Activated CD4-positive, CD25-positive, alpha-beta regulatory T cell (primary cell): ENCODE measurements at places on chromosomes 12 and 14.

DNA sequence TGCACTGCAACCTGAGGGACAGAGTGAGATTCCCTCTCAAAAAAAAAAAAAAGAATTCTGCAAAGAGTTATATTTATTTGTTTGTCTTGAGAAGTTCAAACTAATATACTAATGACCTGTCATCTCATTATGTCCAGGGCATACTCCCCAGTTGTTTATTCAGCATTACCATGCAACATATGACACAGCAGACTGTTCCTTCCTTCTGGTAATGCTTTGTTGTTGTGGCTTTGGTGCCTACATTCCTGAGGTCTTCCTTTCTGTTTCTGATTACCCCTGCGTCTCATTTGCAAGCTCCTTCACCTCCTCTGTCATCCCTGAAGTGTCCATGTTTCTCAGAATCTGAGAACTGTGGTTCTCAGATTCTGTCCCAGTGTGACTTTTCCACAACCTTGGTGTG lies 55.3 kb downstream of the DERA start:
- DNase-seq, result no peak

DNA sequence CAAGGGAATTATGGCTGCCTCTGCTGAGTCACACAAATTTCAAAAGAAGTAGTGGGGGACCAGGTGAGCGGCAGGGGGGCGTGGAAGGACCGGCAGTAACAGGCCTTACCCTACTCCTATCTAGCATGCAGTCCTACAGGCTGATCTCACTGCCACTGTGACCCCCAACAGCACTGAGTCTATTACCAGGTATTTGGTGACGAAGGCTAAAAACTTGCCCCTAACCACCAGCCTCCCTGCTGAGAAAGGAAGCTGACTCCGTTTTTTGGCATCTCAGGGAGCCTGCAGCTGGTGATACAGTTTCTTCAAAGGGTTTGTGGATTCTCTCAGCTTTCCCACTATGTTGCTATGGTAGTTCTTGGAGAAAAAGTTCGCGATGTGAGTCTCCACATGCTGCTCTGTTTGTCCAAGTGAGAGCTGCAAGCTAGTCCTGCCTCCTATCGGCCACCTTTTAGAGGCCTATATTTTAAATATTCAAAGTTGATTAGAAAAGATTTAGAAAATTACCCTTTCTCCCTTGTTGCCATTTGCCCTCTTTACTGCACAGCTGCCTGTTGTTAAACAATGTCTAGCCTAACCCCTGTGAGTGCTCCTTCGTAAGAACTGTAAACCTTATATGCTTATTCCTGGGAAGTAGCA lies 57.1 kb upstream of the SLCO1B1 start:
- DNase-seq, result no peak

GRCh38 chr14:70801836-70802235 lies 7.5 kb downstream of the MAP3K9 start:
- no peak for DNase-seq

DNA sequence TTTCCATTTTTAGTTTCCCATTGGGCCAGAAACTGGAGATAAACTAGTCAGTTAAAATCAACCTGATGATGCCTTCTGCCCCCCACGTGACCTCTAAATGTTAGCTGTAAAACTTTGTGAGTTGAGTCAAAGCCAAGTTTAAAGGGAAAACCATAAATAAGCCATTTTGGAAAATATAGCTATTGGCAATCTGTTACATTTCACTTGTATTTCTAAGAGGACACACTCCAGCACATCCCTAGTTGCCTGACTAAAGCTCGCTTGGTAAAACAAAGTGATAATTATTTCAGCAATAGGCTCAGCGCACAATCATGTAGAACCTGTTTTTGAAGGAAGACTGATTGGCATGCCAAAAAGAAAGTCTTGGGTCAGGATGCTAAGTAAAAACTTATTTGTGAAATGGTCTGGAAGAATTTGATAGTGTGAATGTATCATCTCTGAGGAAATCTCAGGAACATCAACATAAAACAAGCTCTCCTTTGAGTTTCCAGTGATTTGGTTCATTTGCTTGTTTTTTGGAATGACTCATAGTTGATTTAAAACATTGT lies 49.2 kb upstream of the AEBP2 start:
- no peak for DNase-seq

DNA sequence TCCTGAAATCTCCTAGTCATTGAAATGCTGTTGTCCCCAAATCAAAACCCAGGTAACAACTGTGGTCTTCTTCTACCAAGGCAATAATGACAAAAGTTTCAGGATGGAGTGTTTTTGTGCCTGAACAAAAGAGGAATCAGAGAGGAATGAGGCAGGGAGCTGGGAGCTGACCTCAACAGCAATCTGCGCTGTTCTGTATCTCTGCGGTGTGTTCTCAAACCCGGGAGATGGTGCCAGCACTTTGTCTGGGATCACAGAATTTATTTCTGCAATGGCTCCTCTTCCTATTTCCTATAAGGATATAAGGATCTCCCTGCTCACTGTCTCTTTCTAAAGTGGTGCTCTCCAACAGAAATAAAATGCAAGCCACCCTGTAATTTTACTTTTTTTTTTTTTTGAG lies 449 bp upstream of the GLT8D2 start:
- DNase-seq, result no peak

- DNase-seq, result no peak
Measured at GRCh38 chr12:85280165-85280983, at the start of gene ALX1. Gene ALX1, plus strand, starts transcription at chr12:85280220. Its CDS starts 42 bp downstream, at chr12:85280262.

GRCh38 chr12:120936197-120936596 lies 32.0 kb upstream of the SPPL3 start:
- DNase-seq, result no peak

DNA sequence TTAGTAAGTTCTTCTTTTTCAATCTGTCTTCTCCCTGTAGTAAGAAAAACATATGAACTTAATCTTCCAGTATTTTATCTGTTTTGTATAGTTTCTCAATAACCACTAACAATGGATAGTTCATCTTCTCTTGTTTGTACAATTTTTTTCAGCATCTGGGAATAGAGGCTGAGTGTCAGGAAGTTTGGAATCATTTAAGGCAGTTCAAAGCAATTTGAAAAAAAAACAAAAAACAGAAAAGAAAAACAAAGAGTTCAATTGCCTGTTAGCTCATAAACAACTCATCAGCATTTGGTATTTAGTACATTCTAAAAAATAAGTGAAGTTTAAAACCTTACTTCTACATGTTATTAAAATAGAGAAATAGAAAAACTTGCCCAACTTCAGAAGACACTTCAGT lies 116.8 kb downstream of the PLCZ1 start:
- no peak for DNase-seq

- DNase-seq, result no peak
Measured at GRCh38 chr12:125503128-125503527, 437.9 kb downstream of the AACS start.

DNA sequence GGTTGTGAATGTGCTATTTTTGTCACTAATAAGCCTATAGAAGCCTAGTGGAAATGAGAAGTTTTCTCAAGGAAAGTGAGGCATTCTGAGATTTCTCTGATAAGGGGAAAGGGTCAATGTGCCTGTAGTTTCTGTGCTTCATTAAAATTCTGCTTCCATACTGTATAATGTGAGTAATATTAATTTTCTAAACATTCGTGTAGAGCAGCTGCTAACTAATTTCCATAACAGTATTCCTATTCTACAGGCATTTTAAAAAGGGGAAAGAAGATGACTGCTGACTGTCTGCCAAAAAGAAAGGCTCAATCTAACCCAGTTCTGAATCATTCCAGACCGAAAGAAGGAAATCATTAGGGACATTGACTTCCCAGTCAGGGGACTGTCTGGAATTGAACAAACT lies 293.3 kb upstream of the TMPO start:
- DNase-seq, result no peak

- no peak for DNase-seq
Measured at GRCh38 chr12:6966351-6966750, 4.1 kb downstream of the PHB2 start.

- DNase-seq, result no peak
Measured at GRCh38 chr14:100711493-100711892, 15.2 kb upstream of the DLK1 start.

DNA sequence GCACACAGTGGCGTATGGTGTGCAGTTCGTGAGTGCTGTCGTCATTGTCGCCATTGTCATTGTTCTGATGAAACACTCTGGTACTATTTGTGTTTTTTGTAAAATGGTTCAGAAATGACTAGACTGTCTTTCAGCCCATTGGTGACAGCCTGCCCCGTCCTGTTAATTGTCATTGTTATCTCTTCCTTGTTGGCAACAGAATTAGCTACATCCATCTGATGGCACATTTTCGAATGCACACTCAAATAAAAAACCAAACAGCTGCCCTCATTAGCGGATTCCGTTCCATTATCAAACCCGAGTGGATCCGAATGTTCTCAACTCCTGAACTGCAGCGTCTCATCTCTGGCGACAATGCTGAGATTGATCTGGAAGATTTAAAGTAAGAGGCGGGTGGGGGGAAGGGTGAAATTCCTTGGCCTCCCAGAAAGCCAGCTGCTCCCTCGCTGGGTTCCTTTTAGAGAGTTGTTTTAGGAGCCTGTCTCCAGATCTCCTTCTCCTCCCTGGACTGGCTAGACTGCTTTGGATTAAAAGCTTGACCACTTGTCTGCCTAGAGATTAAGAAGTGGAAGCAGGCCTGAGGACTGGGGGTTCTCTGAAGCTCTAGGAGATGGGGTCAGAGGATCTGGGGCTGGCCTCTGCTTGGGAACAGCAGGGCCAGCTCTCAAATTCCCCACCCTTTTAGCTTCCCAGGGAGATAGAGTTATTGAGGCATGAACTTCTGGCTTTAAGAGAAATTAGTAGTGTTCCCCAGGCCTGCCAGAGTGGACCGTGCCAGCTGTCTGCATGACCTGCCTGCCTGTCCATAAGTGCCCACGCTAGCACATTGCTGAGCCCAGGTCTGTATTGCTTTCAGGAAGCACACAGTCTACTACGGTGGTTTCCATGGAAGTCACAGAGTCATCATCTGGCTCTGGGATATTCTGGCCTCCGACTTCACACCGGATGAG lies 43.3 kb downstream of the MMAB start:
- no peak for DNase-seq

DNA sequence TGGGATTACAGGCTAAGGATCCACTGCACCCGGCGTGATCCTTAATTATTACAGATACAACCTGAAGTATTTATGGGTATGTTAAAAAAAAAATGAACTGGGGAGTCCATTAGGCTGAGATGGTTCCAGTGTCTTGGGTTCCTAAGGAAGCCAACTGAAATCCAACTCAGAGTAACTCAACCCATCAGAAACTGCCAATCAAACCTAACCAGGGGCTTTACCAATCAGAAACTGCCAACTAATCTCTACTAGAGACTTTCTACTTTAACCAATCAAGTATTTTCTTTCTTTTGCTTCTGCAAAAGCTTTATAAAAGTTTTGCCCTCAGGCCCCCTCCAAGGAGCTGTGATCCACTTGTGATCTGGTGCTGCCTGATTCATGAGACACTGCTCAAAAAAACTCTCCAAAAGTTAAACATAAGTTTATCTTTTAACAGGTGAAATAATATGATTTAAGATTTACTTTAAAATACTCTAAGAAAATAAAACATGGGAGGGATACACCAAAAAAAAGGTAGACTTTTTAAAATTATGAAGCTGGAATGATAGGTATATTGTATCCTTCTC lies 88.0 kb downstream of the ACADS start:
- no peak for DNase-seq

DNA sequence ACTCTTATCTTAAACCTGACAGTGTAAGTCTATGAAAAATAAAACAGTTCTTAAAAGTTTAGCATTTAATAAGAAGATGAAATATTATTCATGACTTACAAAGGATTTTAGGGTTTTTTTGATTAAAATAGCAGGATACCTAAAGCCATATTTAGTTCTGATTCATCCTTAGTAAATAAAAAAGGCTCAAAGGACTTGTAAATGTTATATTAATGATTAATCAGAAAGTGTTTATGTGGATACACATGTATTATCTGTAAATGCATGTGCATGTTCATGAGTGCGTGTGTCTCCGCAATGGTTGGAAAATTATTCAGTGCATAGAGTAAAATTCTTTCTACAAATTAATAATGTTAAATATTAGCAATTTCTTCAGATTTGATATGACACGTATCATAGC lies 4.4 kb downstream of the KLRF1 start:
- DNase-seq, result no peak

GRCh38 chr12:114319422-114319821 lies 86.5 kb downstream of the TBX5 start:
- DNase-seq, result no peak

GRCh38 chr12:15778126-15778525 lies 11.1 kb downstream of the EPS8 start:
- DNase-seq, result no peak
